ENCODE measurements at places on chromosomes 4 and X. TPM values are rescaled to one million over a fixed set of nuclear protein-coding genes. Genes with fewer than 3 reads are reported as not detected.

Gene SLBP
- 36.0 TPM for total RNA-seq

Gene PDCL2
- not detected for total RNA-seq

Gene RNF212
- 2.6 TPM for total RNA-seq

Gene KANTR
- 9.8 TPM for total RNA-seq

Gene KLKB1
- 0.52 TPM for total RNA-seq

Gene FAM9C
- total RNA-seq: not detected

DNA sequence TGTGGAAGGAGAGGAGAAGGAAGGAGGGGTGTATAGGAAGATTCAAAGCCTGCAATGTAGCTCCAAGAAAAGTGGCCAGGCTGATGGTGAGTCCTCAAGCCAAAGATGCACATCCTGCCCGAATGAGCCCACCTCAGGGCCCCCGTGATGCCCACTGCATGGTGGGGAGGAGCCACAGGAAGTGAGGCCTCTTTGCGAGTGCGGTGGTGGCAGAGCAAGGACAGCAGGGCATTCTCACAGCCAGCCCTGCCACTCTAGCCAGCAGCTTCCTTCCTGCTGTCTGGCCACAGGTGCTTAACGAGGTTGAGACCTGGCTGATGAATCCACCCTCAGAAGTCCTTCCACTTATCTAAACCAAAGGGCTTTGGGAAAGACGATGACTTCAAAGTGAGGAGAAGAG lies 55.8 kb downstream of the BCOR start:
- DNase-seq: no peak

DNA sequence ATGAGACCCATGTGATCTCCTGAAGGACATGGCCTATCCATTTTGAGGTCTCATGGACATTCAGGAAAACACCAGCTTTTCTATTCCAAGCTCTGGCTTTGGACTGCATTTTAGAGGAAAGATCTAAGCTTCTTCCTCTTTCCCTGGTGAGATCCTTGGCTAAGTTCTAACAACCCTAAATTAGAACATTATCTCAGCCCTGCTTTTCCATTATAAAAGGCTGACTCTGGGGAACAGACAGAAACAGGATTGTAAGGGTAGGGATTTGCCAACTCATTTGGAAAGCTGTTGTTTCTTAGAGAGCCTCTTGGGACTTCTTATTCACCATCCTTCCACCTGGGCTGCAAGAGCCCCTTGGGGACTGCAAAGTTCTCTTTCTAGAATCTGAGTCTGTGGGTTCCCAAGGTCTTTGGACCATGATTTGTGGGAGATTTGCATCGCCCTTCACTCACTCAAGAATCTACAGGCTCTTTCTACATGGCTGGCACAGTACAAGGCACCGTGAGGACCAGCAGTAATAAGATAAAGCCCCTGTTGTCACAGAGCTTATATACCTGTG lies 146.9 kb downstream of the FNIP2 start:
- DNase-seq: no peak

DNA sequence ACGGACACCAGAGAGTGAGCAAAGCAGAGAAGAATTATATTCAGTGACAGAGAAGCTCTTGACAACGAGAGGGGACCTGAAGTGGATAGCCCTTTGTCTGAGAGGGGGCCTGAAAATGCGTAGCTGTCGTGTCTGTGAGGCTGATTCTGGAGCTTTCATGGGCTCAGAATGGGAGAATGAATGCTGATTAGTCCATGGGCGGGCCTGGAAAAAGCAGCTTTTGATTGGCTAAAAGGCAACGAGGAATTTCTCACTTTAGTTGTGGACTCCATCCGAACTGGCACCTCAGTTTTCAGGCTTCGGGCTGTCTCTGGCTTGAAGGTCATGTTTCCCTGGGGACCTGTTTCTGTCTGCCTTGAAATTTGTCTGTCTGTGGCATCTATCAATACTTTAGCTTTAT lies 487.1 kb downstream of the TECRL start:
- DNase-seq: no peak

- no peak for DNase-seq
Measured at GRCh38 chr4:7347981-7348380, 86.7 kb downstream of the PSAPL1 start.

DNA sequence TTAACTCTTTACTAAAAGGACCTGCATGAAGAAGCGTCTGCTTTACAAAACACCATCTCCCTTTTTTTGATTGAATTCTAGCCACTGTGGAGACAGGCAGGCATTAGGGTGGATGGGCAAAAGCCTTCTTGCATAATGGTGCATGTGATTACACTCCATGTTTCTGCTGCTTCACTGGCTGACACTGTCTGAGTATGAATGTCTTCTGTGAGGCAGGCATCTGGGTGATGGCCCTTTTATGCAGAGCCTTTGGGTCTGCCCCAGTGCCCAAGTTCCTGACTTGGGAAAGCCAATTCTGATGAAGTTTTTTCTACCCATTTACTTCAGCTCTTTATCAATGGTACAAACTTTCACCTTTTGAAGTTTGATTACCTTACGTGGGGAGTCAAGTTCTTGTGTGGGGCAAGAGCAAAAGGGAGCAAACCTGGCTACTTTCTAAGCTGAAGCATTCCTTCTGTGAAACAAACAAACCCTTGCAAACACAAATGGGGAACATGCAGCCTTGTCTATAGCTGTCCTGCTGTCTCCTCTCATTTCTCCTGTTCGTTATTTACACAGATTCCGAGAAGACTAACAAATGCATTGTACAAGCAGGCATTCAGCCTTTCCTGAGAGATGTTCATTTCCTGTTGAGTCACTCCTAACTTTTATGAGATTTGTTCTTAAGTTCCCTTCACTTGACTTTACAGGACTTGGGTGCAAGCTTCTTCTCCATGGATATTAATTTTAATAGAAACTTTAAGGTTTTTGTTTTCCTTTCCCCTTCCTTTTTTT lies 301.9 kb downstream of the TLL1 start:
- no peak for DNase-seq

DNA sequence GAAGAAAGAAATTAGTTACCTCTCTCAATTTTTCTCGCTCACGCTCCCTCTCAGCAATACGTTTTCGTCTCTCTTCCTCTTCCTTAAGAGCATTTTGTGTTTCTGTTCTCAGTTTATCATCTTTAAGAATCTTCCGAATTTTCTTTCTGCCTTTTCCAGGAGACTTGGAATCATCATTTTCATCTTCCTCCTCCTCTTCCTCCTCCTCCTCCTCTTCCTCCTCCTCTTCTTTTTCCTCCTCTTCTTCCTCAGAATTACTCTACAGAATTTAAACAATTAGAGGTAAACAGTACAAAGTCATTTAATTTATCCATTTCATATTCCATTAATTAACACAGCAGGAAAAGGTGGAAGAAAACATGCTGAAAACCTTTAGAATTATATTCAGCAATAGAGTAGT lies 133.9 kb downstream of the ATRX start:
- DNase-seq: no peak

DNA sequence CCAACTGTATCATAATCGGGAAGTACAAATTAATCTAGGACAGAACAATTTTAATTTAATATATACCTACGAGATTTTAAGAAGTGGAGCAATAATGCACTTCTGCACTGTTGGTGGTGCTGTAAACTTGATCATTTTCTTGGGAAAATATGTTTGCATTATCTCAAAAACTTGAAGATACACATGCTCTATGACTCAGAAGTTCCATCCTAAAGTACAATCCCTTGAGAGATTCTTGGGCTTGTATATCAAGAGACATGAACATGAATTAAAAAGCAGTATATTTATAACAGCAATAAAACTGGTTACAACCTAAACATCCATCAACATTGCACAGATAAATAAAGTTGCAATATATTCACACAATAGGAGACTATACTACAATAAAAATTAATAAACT lies 168.8 kb downstream of the CLCN4 start:
- no peak for DNase-seq

DNA sequence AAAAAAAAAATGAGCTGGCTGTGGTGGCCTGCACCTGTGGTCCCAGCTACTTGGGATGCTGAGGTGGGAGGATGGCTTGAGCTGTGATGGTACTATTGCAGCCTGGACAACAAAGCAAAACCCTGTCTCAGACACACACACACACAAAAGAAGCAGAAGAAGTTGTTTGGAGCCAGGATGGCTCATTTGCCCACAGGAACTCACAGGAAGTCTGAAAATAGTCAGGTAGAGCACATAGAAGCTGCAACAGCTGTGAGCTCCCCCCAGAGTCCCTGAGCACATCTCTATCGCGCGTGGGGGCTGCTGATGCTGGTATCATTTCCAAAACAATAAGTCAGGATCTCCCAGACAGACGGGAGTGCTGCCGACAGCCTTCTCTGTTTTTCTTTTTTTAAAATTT lies 13.4 kb upstream of the DHRSX start:
- no peak for DNase-seq

GRCh38 chr4:73281982-73282381 lies 23.4 kb upstream of the ANKRD17 start:
- no peak for DNase-seq

DNA sequence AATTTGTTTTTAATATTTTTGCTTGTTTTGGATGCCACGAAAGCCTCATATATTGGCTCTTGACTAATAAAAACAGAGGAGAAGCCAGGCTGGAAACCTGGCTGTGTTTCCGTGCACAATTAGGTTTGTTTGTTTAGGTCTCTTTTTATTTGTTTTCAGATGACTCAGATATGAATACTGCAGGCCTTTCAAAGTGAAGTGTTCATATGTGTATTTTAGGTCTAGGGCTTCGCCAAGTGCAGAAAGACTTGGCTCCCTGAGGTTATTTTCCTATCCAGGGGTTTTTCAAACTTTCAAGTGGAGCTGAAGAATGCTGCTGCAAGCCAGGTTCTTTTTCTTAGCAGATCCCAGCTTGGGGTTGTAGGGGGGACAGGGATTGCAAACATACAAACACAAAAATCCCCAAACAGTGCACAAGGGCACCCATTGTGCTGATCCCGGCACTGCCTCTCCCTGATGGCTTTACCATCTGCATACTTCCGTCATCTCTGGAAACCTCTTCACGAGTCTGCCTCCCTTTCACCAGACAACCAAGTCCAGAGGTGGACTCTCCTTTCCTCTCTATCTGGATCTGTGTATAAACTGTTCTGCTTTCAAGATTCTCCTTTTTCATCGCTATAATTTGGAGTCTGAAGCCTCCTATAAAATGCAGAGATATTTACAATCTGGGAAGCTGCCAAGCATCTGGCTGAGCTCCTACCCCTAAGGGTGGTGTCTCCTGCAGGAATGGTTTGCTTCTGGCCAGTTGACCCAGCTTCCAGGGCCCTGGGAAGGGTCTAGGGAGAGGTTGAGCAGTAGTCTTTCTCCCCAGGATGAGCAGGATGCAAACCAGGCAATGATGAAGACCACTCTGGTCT lies 108.6 kb downstream of the SMIM20 start:
- DNase-seq: no peak

GRCh38 chr4:164803702-164804101 lies 49.8 kb downstream of the SMIM31 start:
- no peak for DNase-seq

- DNase-seq: no peak
Measured at GRCh38 chr4:138409670-138410069, 167.5 kb upstream of the SLC7A11 start.

DNA sequence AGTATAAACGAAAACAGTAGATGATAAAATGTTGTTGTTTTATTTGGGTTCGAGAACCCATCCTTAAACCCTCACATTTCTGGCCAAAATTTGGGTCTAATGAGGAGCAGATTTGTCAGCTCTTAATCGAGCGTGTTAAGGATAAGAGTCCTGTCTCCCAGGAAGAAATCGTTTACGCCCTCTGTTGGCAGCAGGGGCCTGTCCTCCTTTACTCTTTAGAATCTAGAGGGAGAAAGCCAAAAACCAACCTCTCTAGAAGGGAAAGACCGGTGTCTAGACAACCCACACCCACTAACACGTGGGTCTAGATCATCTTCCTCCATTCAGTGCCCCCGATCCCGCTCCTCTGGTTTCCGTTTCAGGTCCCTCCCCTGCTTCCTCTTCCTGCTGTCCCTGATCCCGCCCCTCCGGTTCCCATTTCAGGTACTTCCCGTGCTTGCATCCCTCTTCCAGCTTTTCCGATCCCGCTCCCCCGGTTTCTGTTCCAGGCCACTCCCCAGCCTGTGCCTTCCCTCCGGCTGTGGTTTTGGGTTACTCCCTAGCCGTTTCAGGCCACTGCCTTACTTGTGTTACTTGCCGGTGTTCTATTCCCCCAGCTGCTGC lies 339.1 kb downstream of the PAPSS1 start:
- no peak for DNase-seq

DNA sequence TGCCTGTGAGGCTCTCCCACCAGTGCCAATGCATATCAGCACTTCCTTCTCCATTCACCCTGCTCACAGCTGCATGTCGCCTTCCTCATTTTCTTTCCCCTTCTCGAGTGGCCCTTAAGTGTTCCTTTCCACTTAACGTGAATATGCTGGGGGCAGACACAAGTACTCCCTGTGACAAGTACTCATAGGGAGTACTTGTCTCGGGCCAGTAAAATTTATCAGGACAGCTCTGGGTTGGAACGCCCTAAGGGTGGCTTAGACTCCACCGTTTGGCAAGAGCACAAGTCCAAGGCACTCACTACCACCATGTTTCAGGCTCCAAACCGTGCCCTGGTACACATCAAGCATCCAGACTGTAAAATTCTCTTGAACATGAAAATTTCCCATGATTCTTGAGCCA lies 3.9 kb upstream of the LDOC1 start:
- DNase-seq: no peak

DNA sequence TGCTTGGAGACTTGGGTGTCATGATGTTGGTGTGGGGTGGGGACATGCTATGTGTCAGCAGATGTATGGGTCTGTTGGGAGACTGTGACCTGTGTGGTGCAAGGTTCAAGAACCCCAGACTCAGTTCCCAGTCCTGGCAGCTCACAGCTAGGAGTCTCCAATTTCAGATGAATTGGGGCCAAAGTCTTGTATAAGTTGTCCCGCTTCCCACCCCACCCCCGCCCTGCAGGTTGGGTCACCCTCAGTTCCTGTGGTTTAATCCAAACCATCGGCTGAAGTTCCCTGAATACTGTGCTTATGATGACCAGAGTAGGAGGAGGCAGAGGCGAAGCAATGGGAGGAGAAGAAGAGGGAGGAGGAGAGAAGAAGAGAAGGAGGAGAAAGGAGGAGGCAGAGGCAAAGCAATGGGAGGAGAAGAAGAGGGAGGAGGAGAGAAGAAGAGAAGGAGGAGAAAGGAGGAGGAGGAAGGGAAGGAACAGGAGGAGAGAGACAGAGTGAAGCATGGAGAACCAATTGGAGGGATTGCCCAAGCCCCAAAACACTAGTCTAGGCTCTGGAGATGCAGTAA lies 112.6 kb downstream of the EFNB1 start:
- DNase-seq: no peak

GRCh38 chr4:156811286-156811685 lies 160.3 kb downstream of the PDGFC start:
- no peak for DNase-seq

DNA sequence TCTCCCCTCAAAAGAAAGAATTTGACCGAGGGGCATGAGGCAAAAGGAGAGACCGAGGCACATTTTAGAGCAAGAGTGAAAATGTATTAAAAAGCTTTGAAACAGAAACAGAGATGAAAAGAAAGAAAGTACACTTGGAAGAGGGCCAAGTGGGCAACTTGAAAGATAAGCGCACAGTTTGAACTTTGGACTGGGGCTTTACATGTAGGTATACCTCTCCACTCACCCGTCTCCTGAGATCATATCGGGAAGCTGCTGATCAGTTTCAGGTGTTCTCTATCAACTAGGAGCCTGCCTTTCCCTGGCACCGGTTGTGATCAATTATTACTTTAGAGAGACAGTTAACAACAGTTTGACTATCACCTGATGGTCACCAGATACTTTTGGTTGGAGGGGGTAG lies 2666.5 kb downstream of the ARAP2 start:
- DNase-seq: no peak

- DNase-seq: no peak
Measured at GRCh38 chrX:137172317-137172948, 138.6 kb upstream of the GPR101 start.

GRCh38 chr4:174245714-174246113 lies 37.8 kb downstream of the FBXO8 start:
- no peak for DNase-seq

- DNase-seq: no peak
Measured at GRCh38 chrX:7083021-7083420, 64.5 kb upstream of the STS start.
